ENCODE measurements at places on chromosomes 16 and 17.

DNA sequence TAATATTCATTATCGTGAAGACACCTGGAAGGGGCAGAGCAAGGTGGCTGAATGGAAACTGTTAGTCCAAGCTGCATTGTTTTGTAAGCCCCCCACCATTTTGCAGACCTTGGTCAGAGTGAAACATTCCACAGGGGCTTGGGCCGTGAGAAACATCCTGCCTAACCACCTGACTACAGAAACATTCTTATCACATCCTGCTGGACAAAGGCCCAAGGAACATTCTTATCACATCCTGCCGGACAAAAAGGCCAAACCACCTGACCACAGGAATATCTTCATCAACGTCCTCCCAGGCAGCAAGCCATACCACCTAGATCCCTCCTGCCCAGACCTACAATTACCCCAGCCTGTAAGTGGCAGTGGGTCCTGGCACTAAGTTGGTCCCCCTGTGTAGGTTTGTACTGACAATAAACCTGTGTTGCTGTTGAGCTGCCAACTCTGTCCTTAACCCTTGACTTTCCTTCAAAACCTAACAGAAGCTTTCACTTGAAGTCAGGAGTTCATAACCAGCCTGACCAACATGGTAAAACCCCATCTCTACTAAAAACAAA, 19.6 kb downstream of the ATF7IP2 start:
- DNase-seq = no peak

- no peak for DNase-seq
Observed at GRCh38 chr16:79653373-79653891, 52.9 kb upstream of the MAF start.

- no peak for DNase-seq
Observed at GRCh38 chr16:10086620-10087019, 95.6 kb downstream of the GRIN2A start.

- DNase-seq = no peak
Observed at GRCh38 chr17:35372846-35373533, 431 bp downstream of the SLFN11 start.

DNA sequence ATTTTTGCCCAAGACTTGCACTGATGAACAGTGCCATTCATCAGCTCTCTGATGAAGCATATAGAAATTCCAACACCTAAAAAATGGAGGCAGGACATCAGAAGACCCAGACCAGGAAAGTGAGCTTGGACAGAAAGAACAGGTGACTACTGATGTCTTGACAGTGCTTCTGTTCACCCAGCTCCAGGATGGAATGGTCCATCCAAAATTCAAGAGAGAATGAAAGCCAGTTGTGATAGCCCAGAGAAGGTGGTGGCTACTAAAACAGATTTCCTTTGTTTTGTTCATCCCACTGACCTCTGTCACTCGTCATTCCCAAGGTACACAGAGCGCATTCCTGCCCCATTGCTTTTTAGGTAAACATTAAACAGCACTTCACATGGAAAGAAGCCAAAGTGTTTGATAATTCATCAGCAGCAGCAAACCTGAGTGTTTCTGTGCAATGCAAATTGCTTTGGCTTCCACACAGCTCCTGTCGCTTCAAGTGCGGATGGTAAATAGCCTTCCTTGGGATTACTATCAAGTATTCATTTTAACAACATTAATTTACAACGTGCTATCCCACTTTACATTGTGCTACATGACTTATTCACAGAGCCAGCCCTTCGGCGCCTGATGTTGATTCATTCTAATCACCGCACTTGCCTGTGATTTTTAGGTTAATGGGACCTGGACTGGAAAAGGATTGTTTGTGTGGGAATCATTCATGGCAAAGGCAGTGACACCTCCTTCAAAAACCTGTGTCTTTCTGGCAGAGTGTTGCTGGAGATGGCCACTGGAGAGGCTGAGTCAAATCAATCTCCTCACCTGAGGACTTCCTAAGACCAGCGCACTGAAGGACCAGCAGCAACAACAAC, 65.1 kb upstream of the TOX3 start:
- DNase-seq = no peak

- no peak for DNase-seq
Observed at GRCh38 chr16:14585287-14585686, 44.8 kb downstream of the PARN start.

Data from GM18507 (cell line).